ENCODE measurements at places on chromosomes 12 and 14.

GRCh38 chr12:46153268-46153872 is 115.5 kb downstream of the SLC38A1 start:
- no peak for DNase-seq

GRCh38 chr12:55044135-55044534 is 24.4 kb downstream of the NEUROD4 start:
- DNase-seq = no peak

GRCh38 chr12:3646561-3647241 is 106.2 kb downstream of the CRACR2A start:
- DNase-seq = no peak

DNA sequence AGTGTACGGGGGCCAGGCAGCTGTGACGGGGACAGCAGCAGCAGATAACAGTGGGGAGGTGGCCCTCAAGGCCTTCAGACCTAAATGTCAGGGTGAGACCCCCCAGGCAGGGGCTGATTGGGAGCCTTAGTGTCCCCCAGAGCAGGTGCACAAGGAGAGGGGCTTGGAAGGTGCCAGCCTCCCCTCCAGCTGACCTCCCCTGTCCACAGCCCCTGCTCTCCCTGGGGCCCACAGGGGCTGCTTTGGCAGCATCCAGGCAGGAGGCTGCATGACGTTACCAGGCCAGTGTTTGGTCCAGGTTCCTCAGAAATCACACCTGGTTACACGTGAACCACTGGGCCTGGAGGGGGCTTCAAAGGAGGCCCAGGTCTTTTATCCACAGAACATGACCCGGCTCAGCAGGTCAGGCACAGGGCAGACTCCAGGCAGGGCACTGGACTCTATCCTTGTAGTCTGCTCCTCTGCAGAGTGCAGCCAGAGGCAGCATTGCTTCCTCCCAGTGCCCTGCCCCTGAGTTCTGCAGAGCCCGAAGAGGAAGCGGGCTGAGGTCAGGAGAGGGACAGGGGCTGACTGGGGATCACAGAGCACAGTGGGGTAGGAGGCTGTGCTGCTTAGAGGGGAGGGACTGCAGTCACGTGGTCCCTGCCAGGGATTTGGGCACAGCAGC is 2.6 kb upstream of the TRMT61A start:
- no peak for DNase-seq

- no peak for DNase-seq
Measured at GRCh38 chr14:96201965-96202364, 2.7 kb upstream of the BDKRB2 start.
